ENCODE measurements at places on chromosomes 2 and 18.

DNA sequence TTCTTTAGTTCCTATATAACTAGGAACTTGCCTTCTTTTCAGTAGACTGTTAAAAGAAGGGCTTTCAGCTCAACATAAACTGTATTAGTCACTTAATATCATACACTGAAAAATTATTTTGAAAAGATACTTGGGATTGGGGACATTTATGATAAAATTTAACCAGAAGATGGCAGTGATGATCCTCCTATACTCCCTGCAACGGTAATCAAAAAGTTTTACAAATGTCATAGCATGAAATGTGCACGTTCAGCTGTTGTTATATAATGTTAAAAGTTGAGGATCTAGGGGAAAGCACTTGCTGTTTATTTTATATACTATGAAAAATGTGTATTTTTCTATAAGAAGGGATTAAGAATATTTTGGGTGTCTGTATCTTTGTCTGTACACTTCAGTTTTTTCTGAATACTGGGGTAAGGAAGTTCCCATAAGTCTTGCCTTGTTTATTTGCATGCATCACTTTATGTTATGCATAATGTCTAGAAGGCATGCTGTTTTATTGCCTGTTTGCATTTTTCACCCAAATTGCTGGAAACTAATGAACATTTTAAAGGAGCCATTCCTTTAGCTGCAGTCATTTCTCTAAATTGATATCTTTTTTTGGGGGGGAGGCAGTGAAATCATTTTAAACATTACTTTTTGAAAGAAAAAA, 19.0 kb downstream of the DYNC1I2 start:
- no peak for DNase-seq

DNA sequence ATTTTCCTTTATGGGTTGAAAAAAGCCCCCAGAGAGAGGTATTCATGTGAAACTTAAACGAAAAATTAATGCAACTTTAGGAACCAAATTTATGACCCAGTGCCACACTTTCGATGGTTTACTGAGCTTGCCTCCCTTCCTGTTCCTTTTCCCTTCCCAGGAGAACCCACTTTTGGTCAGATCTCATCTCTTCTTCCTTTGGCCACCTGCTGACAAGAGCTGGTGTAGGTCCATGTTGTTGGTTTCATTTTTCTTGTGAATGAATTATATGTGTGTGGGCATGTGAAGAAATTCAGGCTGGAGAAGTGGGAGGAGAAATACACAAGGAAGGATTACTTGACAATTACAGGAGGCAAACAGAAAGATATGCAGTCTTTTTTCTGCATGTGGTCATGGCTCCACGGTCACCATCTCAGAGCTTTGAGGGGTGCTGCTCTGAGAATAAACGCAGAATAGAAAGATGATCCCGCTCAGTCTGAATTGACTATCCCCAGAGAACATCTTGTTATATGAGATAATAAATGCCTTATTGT, 111.3 kb upstream of the TCF4 start:
- DNase-seq: no peak

DNA sequence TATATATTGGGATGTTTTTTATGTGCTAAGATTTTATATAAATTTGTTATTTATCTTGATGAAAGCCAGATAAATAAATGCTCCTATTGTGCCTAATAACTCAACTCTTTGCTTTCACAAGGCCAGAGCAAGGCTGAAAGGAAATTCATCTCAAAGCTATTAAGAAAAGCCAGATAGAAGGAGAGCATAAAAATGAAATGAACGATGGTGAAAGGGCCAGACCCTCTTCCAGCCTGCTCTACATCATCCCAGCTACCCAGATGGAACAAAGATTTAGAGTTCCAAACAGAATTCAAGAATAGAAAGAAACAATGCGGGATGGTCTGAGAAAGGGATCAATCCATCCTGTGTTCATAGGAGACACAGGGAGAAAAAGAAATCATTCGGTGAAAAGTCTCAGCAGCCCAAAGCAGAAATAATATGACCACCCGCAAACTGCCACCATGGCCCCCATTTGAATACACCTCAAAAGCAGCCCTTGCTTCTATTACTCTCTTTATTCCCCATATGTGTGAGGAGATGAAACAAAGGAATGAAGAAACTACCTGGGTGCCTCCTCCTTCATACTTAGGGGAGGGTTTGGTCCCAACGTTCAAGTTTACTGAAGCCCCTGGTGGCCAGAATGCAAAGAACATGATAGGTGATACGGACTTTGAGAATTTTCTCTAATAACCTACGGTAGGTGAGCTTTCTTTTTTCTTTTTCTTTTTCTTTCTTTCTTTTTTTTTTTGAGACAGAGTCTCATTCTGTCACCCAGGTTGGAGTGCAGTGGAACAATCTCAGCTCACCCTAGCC, 110.1 kb upstream of the FBXO11 start:
- DNase-seq: no peak

GRCh38 chr2:177550264-177551200, 158.0 kb downstream of the AGPS start:
- DNase-seq: no peak

DNA sequence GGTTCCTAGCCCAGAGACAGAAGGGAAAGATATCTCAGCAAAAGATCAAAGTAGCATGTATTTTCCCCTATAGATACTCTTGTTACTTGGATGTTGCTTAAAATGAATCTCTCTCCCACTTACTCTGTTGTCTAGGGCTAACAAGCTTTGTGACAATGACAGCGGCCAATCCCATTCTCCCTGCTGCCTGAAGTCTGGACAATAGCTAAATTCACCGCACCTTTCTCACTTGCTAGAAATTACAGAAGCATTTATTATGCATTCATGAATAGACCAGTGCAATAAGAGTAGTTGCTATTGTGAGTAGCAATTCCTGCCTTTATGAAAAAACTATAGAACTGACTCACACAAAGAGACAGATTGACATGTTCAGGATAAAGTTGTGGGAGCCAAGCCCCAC, 42.2 kb upstream of the ZC3H15 start:
- DNase-seq: no peak

DNA sequence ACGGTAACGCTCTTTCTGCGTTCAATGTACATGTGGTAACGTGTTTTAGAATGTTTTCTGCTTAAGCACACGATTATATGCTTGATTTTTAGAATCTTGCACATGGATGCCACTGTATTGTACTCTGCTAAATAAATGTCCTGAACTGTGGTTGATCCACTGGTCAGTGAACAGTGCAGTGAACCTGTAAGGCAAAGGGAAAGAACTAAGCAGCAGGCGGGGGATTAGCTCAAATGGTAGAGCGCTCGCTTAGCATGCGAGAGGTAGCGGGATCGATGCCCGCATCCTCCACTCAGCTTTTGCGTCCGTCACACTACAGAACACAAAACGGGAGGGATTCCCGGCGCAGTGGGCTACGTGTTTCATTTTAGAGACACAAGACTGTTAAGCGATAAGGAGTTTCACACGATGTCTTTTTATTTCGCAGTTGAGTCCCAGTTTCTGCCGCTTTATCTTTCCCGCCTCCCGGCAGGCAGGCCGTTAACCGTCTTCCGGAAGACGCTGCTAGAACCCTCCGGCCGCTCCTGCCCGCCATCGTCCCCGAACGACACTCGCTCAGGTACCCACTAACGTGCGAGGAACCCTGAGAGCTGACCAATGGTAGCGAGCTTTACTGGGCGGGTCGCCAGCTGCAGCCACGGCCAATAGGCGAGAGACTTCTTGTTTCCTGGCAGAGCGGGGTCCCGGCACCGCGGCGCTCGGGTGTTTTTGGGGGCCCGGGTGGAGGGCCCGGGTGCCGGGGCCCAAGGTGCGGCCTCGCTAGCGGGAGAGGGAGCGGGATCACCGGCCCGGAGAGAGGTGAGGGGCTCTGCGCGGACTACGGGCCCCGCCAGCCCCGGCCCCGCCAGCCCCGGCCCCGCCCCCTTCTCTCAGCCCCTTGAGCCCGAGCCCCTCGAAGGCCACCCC, at the start of gene AGBL5:
AGBL5 (plus strand) TSS at position 673 of the 906 bp plus-strand sequence. CDS start 1,291 bp downstream, outside the sequence.
- peak; percentile 96 for DNase-seq

DNA sequence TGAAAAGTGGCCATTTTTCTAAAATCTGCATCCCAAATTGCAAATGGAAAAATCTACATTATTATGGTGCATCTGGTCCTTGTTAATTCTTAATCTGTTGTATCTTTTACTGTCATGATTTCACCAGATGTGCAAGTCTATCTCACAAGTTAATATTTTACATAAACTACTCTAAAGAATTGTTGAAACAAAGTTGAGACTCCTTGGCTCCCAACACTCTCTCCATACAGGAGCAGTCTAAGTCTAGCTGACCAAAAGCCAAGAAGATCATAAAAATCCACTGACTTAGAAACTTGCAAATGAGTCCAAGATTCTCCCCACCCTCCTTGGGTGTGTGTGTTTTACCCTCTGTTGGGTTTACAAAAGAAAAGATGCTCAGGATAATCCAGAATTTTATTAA, 85.1 kb downstream of the NCKAP5 start:
- DNase-seq: no peak

DNA sequence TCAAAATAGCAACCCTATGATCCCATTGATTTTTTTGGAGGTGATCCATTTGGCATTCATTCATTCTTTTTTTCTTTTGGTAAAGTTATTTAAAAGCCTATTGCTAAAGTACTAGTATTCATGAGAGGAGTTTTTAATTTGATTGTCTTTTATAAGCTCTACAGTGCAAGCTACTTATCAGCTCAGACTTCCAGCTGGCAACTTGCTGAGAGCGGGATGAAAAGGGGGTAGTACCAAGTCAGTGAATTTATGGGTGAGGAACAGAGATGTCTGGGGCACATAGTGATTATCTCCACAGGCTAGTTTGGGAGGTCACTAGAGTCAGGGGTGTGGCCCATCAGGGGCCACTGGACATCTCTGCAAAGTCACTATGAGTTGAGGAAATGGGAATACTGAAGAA, 202.4 kb downstream of the PIK3C3 start:
- DNase-seq: no peak

DNA sequence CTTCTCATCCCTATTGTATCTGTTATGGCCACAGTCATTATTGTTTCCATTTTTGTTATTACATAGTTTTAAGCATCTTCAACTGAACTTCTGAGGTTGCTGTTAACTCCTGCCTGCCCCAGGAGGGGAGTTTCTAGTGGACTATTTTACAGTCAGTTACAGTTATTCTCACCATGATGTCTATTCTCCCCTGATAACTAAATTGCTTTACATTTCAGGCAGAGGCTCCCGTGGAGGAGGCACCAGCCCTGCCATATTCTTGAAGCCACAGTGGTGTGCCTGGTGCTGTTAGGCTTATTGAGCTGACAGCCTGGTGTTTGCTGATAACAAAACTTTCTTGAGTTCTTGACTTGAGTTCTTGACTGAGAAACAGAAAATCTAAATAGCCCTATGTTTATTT, 256.4 kb downstream of the TFCP2L1 start:
- no peak for DNase-seq

DNA sequence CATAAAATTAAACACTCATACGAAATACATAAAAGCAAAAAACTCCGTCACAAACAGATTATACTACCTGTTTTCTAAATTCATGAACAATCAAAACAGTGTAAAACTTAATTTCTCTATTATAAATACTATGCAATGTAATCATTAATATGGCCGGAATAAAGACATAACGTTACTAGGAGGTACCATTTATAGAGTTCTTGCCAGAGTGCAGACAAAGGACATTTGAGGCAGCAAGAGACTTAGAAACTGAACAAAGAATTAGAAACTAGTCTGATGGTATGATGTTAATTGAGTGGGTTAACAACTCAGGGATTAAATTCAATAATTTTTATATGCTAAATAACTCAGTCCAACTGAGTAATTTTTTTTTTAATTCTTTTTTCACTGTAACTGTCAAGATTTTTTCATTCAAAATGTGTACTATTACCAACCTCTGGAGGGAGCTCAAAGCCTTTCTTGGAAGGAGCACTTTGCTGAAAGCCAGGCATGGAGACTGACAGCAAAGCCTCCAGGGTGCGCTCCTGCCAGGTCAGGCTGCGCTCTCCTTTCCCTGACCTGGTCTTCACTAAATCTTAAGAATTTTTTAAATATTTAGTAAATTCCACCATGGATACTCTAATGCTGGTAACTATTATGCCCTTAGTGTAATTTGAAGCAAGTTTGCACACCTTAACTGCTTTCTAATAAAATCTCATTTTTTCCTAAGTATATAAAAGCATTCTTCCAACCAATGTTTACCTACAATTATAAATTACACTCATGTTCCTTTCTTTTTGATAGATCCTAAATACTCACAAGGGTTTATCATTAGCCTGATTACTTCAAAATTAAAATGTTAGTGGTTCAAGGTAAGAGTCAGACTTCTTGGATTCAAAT, 34.1 kb downstream of the WDR35 start:
- DNase-seq: peak; percentile 57

DNA sequence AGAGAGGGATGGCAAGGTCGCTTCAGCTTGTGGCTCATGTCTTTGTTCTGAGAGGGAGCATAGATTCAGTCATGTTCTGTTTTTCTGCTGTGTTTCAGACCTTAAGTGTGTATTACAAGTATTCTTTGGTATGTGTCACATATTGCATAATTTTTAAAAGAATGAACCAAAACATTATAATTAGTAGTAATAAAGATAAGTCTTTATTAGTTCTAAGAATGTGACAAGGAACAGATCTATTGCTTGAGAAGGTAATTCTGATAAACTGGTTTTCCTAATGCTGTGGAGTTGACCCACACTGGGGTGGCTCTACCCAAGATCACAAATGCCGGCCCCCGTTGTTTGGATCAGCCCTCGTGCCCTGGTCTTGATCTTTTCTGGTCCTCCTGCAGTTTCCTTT, 124.3 kb upstream of the FOSL2 start:
- DNase-seq: no peak

DNA sequence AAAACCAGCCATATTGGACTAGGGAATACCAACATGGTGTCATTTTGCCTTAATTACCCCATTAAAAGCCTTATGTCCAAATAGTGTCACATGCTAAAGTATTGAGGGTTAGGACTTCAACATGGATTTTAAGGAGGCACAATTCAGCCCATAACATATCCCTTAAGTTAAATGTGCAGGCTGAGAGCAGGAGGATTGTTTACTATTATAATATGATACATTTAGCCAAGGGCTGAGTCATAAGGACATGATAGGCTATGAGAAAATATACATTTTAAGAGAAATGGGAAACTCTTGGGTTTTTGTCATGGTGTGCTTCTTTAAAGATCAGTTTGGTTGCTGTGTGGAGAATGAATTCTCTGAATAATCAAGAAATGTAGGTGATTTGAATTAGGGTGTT, 136.8 kb downstream of the RDH14 start:
- no peak for DNase-seq

DNA sequence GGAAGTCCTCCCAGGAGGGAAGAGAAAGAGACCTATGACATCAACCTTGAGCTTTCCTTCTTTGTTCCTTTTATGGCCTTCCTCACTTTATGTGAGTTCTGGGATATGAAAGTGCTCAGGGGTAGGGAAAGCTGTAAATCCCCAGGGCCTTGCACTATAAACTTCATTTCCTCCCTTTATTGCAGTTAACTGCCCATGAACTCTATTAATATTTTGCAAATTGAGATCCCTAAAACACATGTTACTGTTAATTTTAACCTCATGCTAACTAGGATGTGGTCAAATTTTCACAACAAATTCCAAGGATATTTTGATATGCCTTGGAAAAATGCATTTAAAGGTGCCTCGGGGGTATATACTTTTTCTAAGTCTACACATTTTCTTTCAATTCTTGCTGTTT, 359.9 kb downstream of the OSR1 start:
- no peak for DNase-seq

- no peak for DNase-seq
Observed at GRCh38 chr2:144382849-144383248, 137.1 kb downstream of the ZEB2 start.

- no peak for DNase-seq
Observed at GRCh38 chr2:155630760-155631159, 701.8 kb downstream of the NR4A2 start.
